ENCODE measurements at places on chromosomes 1 and 21.

GRCh38 chr1:223860051-223860622, 14.4 kb upstream of the TP53BP2 start:
- no peak for DNase-seq

GRCh38 chr1:223707256-223708000, 4.9 kb upstream of the CAPN2 start:
- peak; percentile 87 for DNase-seq

- DNase-seq = no peak
Measured at GRCh38 chr1:96233422-96233821, 488.2 kb upstream of the PTBP2 start.

DNA sequence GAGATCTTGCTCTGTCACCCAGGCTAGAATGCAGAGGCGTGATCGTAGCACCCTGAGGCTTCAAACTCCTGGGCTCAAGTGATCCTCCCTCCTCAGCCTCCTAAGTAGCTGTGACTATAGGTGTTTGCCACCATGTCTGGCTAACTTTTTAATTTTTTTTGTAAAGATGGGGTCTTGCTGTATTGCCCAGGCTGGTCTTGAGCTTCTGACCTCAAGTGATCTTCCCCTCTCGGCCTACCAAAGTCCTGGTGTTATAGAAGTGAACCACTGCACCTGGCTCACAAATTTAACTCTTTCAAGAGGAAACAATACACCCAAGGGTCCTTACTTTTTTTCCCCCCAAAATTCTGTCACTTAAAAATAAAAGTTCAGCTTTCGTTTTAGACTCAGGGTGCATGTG, 62.3 kb downstream of the GALNT2 start:
- DNase-seq = no peak

DNA sequence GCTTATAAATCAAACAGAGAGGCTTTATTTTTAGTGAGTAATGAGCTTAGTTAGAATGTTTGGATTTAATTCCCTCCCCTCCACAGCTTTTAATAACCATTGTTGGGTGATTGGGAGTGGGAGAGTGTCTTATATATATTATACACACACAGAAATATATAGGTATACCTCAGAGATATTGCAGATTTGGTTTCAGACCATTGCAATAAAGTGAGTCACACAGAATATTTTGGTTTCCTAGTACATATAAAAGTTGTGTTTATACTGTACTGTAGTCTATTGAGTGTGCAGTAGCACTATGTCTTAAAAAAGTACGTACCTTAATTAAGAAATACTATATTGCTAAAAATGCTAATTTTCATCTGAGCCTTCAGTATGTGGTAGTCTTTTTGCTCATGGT, 44.4 kb downstream of the RPS6KC1 start:
- DNase-seq = no peak

DNA sequence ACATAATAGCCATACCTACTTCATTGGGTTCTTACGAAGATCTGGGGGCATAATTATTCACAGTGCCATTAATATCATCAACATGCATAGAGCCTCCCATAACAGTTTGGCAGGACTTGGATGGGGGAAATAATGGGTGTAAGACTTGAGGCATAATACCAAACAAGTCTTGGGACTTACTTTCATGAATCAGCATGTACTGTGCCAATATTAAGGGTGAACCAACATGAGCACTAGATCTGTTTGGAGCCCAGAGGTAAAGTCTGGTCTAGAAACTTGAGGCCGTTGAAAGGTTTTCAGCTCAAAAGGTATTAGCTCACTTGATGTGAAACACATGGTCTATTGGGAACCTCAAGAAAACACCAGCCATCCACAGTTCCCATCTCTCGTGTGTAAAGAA, 56.7 kb upstream of the ZC3H11B start:
- no peak for DNase-seq

DNA sequence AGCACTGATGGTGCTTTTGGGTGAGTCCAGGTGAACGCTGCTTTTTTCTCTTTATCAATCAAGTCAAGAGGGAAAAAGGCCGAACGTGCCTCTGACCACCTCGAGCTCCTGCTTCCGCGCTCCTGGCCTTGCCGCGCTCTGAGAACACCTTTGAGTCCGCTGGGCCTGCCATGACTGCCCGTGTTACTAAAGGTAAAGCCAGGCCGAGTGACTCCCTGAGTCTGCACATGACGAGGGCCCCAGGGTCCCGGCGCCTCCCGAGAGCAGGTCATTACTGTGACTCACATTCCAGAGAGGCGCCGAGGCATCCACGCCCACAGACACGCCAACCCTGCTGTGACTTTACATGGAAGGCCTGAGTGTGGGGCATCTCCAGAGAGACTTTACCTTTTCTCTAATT, 11.1 kb downstream of the POFUT2 start:
- DNase-seq = no peak

- no peak for DNase-seq
Measured at GRCh38 chr1:214341459-214341858, 60.5 kb downstream of the SMYD2 start.

GRCh38 chr1:211896958-211897357, 66.4 kb upstream of the LPGAT1 start:
- DNase-seq = no peak

- no peak for DNase-seq
Measured at GRCh38 chr1:47444562-47445465, 7.0 kb downstream of the FOXD2 start.

GRCh38 chr1:6385488-6386191, 7.9 kb downstream of the ACOT7 start:
- peak; percentile 58 for DNase-seq

GRCh38 chr21:30081506-30081905, 85.1 kb downstream of the CLDN17 start:
- no peak for DNase-seq

DNA sequence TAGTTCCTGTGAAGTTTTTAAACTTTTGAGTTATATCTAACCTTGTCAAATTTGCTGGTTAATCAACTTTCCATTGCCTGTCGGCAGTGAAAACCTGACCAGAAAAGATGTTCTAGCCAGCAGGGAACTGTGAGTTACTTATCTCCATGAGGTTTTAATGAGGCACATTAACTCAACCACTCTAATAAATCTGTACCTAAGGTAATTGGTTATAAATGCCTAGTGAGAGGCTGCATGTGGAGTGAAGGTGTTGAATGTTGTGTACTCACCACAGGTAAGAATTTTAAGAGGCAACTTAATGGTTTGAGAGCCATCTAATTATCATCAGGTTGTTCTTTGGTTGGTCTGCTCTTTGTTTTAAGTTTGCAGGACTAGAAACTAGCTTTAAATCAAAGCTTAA, 138.4 kb upstream of the LHX8 start:
- no peak for DNase-seq

DNA sequence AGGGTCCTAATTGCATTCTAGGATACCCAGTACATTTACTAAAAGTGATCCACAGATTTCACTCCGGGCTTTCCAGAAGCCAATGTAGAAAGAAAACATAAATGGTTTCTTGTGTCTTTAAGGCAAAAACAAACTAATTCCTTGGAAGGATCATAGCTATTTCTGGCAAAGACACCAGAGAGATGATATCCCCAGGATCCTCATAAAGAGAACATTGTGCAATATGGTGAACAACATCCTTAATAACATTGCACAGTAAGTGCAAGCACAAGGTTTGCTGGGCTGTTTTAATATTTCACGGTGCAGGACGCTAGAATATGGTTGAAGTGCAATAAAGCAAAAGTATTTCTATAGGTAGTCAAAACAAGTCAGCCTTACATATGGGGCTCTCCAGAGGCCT, 83.0 kb downstream of the NTPCR start:
- no peak for DNase-seq

GRCh38 chr1:118159569-118159968, 25.5 kb downstream of the SPAG17 start:
- no peak for DNase-seq

GRCh38 chr1:117051224-117052064, 8.7 kb upstream of the TTF2 start:
- DNase-seq = no peak

DNA sequence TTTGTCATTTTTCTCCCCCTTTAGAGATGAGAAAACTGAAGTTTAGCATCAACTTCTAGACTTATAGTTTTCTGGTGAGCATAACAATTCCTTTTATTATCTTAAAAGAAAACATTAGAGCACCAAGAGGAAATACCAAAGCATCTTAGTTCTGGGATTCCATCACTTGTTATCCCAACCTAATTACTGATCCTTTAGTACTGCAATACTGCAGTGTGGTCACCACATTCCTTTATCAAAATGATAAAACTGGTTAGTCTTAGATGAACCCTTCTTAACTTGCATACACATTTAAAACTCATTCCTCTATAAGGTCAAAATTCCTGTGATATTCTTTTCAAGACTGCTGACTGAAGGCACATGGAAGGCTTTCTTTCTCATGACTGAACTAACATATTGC, 23.1 kb downstream of the SOD1 start:
- peak; percentile 17 for DNase-seq

- no peak for DNase-seq
Measured at GRCh38 chr1:204087893-204088528, 15.1 kb downstream of the SOX13 start.

- DNase-seq = peak; percentile 32
Measured at GRCh38 chr1:28973596-28974421, 59.4 kb downstream of the EPB41 start.

- DNase-seq = peak; percentile 34
Measured at GRCh38 chr1:227449051-227449450, 114.3 kb upstream of the ZNF678 start.

DNA sequence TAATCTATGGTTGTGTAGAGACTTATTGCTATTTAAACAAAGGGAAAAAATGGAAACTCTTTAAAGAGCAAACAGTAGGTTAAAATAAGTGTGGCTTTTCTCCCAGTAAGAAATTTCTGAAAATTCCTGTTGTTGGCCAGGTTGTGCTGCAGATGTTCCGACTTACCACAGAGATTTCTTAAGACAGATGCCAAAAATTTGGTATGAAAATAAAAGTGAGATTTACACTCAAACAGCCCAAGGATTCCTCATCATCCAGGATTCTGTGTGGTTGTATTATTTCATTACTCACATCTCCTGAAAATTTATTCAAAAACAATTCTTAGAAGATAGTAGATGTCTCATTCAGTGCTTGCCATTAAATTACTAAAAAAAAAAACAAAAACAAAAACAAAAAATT, 296.7 kb upstream of the PTBP2 start:
- DNase-seq = no peak

GRCh38 chr1:6358757-6359201, 34.8 kb downstream of the ACOT7 start:
- peak; percentile 80 for DNase-seq

- no peak for DNase-seq
Measured at GRCh38 chr1:196309386-196309785, 298.9 kb downstream of the KCNT2 start.

DNA sequence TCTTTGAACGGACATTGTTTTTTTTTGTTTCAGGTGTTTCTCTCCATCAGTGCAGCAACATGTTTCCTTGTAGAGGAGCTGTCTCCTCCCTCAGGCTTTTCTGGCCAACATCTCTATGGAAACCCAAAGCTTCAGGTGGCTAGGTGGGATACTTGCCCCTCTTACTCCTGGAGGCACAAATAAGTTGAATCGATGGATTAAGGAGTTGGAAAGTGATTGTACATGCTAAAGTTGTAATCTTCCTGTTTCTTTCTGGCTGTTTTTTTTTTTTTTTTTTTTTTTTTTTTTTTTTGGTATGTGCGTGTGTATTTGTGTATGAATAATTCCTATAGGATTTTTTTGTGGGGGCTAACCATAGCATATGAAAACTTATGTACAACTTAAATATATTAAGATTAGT, 10.6 kb downstream of the USP25 start:
- DNase-seq = no peak

GRCh38 chr1:37612186-37612585, 16.4 kb upstream of the GNL2 start:
- no peak for DNase-seq

GRCh38 chr1:3942416-3943122, 42.5 kb upstream of the C1orf174 start:
- no peak for DNase-seq

GRCh38 chr1:172005856-172006255, 164.6 kb downstream of the DNM3 start:
- no peak for DNase-seq

DNA sequence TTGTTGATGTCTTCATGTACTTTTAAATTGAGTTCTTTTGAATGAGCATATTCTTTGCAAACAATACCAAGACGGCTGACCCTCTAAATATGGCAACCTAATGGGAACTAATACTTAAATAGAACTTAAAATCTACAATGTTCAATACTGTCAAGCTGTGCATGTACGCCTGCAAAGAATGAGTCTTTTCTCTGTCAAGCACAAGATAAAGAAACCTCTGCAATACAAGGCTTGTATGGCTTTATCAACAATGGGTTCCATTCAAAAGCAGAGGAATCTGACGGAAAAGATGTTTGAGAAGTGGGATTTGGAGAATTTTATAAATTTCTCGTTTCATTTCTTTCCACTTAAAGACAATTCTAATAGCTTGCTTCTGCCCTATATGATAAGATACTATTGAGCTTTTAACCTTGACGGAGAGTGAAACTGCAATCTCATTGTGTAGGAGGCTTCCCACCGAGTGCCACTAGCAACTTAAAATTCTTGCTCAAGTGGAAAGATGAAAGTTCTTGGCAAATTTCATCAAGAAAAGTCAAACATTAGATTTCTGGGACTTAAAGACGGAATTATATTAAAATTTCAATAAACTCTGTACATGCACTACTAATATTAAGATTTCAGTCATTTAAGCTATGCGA, 119.8 kb downstream of the RGS21 start:
- no peak for DNase-seq

GRCh38 chr1:152577168-152577567, 3.1 kb downstream of the LCE3D start:
- DNase-seq = no peak

DNA sequence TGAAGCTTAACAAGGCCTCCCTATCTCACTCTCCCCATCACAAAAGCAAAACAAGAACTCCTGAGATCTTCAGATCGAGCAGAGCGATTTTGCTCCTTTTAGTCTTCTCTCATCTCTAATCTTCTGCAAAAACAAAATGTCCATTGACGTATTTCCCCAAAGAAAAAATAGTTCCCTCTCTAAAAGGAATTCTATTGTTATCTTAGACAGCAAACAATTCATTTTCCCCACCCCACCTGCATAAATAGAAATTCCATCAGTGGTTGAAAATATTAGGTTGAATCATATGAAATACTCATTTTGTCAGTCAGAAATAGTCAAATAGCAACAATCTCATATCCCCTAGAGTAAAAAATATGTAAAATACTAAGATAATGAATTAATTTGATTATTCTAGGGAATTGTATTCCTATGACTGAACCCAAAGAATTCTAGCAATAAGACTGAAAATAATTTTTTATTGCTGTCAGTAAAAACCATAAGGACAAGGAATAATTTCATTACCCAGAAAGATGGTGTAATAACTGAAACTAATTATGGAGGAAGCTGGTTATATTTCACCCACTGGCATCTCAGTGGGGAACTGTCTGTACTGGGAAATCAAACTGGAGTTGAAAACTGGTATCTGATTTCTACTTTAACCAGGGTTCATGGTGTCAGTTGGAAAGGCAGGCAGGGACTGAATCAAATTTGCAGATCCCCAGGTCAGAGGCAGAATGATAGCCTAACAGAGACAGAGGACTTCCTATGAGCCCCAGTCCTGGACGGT, 51.3 kb downstream of the RHOU start:
- DNase-seq = no peak
